Activated naive CD8-positive, alpha-beta T cell treated with anti-CD3 and anti-CD28 coated beads, Interleukin-2, amount 10 ng/mL, durations not matched to agents 7 days and 5 days (primary cell): ENCODE measurements at places on chromosomes 12 and 14.

DNA sequence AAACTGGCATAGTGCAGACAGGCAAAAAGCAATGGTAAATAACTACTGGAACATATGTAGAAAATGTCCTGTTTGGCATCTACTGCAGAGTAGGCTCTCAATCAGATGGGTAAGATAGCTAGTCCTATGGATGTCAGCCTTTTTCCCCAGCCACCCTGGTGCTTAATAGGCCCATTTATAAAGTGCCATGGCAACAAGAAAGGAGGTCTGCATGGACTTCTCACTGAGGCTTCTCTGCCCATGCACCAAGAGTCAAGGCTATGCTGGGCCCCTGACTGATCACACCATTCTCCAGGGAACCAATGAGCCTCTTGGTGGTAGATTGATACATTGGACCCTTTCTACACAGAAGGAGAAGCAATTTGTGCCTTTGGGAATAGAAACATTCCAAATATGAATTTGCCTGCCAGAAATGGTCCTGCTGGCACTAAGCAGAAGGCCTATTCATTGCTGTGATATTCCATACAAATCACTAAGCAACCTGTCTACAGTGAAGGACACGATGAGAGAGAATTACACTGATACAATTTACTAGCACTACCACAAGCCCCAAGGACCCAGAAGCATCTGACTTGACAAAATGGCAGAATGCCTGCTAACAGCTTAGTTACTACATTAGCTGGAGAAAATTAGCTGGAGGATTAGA lies 43.8 kb downstream of the RESF1 start:
- no peak for DNase-seq

DNA sequence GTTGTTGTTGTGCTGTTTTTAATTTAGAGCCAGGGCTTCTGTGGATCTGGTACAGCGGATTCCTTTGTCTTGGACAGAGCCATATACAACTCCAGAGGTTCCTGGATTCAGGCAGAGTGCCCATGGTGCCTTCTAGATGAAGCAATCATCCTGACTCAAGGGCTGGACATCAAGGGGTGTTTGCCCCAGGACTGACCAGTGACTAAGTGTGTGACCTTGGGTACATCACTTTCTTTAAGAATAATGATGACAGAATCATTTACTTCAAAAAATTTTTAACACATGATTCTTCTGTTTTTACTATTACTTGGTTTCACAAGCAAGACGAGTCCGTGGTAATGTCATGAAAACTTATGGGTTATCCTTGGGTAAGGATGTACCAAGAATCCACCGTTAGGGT lies 397.3 kb downstream of the ZFP36L1 start:
- DNase-seq = no peak

DNA sequence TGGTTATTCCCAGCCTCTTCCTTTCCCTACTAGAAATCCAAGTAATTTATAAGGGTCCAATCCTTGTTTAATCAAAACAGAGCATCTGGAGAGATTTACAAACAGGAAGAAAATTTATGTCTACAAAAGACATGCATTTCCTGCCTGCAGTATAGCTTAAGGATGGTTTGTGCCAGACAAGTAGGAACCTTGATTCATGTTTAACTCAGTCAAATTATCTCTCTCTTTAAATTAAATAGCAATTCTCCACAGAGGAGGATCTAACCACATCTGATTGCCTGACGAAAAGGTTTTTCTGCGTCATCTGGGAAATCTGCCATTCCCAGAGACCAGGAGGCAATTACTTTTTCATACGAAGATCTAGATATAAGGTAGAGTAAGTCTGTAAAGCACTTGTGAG lies 105.2 kb downstream of the ZFC3H1 start:
- no peak for DNase-seq

- DNase-seq = no peak
Observed at GRCh38 chr14:74835645-74836250, 40.2 kb downstream of the PROX2 start.
